Melanocyte of skin (primary cell): ENCODE measurements at places on chromosomes 7 and 10. TPM values are rescaled to one million over a fixed set of nuclear protein-coding genes. Genes with fewer than 3 reads are reported as not detected.

NME8 gene
- total RNA-seq, result not detected in 2 replicates

SLC26A5 gene
- not detected in 2 replicates for total RNA-seq

NKX1-2 gene
- total RNA-seq, result under 0.01 TPM in 1 of 2 replicates, not detected in the other

UPK3B gene
- total RNA-seq, result under 0.01 TPM in 1 of 2 replicates, not detected in the other

GOLGA7B gene
- total RNA-seq, result 3.8 and 6.9 TPM in 2 replicates

C7orf57 gene
- 0.34 and 0.36 TPM in 2 replicates for total RNA-seq

C10orf67 gene
- total RNA-seq, result 0.33 and 0.62 TPM in 2 replicates

POLR3A gene
- 17.9 and 21.8 TPM in 2 replicates for total RNA-seq

GPR15LG gene
- total RNA-seq, result not detected in 2 replicates

ABCB1 gene
- 0.67 and 3.7 TPM in 2 replicates for total RNA-seq

SYT15B gene
- total RNA-seq, result not detected in 2 replicates

C10orf95 gene
- total RNA-seq, result under 0.01 TPM in 1 of 2 replicates, not detected in the other

ASB15 gene
- total RNA-seq, result not detected in 2 replicates

RARRES2 gene
- 1.00 and 2.2 TPM in 2 replicates for total RNA-seq

ACTL6B gene
- not detected in 2 replicates for total RNA-seq

CALHM1 gene
- not detected in 2 replicates for total RNA-seq

NEUROD6 gene
- not detected in 2 replicates for total RNA-seq

OR2A42 gene
- 0.36 TPM in 1 of 2 replicates, not detected in the other for total RNA-seq

SPACDR gene
- 0.15 and 0.33 TPM in 2 replicates for total RNA-seq

ITGA8 gene
- under 0.01 TPM in 1 of 2 replicates, not detected in the other for total RNA-seq

RSU1 gene
- 73.6 and 87.1 TPM in 2 replicates for total RNA-seq

GCK gene
- total RNA-seq, result not detected in 2 replicates

CALML5 gene
- not detected in 2 replicates for total RNA-seq

LAMB4 gene
- under 0.01 and 0.15 TPM in 2 replicates for total RNA-seq

AMZ1 gene
- total RNA-seq, result 1.00 and 2.9 TPM in 2 replicates

KAZALD1 gene
- 0.77 TPM in 1 of 2 replicates, not detected in the other for total RNA-seq

ACTR1A gene
- 134 and 148 TPM in 2 replicates for total RNA-seq

EPHB4 gene
- 21.0 and 34.2 TPM in 2 replicates for total RNA-seq

SCRN1 gene
- 12.4 and 16.0 TPM in 2 replicates for total RNA-seq

SSC4D gene
- 0.33 and 0.93 TPM in 2 replicates for total RNA-seq

HOXA3 gene
- not detected in 2 replicates for total RNA-seq

SUMF2 gene
- 149 and 294 TPM in 2 replicates for total RNA-seq

AKR1D1 gene
- not detected in 2 replicates for total RNA-seq

MEOX2 gene
- total RNA-seq, result not detected in 2 replicates

C10orf90 gene
- total RNA-seq, result 83.6 and 130 TPM in 2 replicates

NUTM2E gene
- total RNA-seq, result under 0.01 TPM in 1 of 2 replicates, not detected in the other

FGFBP3 gene
- 1.00 and 1.9 TPM in 2 replicates for total RNA-seq

RPEL1 gene
- 0.15 and 0.33 TPM in 2 replicates for total RNA-seq

MICU1 gene
- 46.1 and 50.9 TPM in 2 replicates for total RNA-seq
